ENCODE measurements at places on chromosomes 2 and 18.

DNA sequence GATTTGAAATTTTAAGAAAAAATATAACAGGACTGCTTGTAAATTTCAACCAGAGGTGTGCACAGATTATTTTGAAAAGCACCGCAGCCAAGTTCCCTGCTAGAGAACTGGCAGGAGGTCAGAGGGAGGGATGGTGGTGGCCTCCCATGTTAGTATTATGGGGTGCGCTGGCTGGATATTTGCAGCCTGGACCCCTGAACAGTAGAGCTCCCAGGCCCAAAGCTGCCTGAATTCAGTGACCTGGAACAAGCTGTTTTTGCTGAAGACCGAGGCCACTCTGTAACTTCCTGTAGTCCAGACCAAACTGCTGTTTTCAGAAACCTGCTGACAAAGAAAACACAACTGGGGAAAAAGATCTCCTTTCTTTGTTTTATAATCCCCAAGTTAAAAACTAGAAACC, 314.3 kb downstream of the TNS1 start:
- no peak for DNase-seq

- no peak for DNase-seq
Measured at GRCh38 chr2:204545861-204546735, 823 bp downstream of the PARD3B start.

DNA sequence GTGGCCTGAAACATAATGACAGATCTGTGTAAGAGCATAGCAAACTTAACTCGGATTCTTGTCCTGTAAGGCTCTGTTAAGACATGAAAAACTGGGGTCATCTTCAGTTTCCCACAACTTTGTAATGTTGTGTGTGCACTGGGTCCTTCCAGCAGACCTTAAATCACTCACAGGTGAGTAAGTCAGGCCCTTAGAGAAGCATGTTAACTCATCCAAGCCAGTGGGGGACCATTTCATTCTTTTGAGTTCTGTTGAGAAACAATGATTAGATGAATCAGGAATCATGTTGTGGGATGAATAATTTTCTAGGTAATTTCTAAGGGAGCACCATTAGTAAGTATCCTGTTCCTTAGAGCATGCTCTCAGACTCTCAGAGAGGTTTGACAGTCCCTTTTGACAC, 167.1 kb downstream of the ESCO1 start:
- DNase-seq: no peak

- no peak for DNase-seq
Measured at GRCh38 chr18:31233621-31234275, 71.1 kb upstream of the DSC1 start.

DNA sequence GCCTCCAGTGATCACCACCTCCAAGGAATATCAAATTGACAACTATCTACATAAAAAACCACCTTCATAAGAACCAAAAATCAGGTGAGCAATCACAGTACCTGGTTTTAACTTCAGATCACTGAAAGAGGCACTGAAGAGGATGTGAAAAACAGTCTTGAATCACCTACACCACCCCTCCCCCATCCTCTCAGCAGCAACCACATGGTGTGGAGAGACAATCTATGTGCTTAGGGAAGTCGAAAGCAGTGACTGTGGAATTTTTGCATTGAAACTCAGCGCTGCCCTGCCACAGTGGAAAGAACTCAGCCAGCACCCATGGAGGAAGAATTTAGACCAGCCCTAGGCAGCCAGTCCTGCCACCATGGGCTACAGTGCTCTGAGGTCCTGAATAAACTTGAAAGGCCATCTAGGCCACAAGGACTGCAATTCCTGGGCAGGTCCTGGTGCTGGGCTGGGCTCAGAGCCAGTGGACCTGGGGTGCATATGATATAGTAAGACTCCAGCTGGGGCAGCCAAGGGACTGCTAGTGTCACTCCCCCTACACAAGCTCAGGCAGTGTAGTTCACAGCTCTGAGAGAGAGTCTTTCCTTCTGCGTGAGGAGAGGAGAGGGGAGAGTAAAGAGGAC, 75.6 kb downstream of the ATL2 start:
- DNase-seq: no peak

GRCh38 chr18:60232541-60232940, 140.0 kb downstream of the MC4R start:
- no peak for DNase-seq

GRCh38 chr2:205686056-205686782, 3.9 kb downstream of the NRP2 start:
- DNase-seq: peak; percentile 63

- DNase-seq: no peak
Measured at GRCh38 chr2:141528990-141529389, 601.8 kb downstream of the LRP1B start.

- no peak for DNase-seq
Measured at GRCh38 chr2:127632592-127633489, 13.1 kb upstream of the GPR17 start.

GRCh38 chr2:45776160-45776955, 124.9 kb downstream of the PRKCE start:
- no peak for DNase-seq

GRCh38 chr18:45085916-45086624, 405.4 kb downstream of the SETBP1 start:
- no peak for DNase-seq

DNA sequence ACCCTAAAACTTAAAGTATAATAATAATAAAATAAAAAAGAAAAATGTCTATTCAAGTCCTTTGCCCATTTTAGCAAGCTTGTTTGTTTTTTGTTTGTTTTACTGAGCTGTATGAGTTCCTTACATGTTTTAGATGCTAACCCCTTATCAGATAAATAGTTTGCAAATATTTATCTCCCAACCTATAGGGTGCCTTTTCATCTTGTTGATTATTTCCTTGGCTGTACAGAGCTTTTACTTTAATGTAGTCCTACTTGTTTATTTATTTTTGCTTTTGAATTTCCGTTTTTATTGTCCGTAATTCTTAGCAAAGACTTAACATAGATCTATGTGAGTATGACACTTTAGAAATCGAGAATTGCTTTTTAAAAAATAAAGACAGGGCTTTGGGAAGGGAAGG, 17.8 kb downstream of the PXDN start:
- DNase-seq: no peak

DNA sequence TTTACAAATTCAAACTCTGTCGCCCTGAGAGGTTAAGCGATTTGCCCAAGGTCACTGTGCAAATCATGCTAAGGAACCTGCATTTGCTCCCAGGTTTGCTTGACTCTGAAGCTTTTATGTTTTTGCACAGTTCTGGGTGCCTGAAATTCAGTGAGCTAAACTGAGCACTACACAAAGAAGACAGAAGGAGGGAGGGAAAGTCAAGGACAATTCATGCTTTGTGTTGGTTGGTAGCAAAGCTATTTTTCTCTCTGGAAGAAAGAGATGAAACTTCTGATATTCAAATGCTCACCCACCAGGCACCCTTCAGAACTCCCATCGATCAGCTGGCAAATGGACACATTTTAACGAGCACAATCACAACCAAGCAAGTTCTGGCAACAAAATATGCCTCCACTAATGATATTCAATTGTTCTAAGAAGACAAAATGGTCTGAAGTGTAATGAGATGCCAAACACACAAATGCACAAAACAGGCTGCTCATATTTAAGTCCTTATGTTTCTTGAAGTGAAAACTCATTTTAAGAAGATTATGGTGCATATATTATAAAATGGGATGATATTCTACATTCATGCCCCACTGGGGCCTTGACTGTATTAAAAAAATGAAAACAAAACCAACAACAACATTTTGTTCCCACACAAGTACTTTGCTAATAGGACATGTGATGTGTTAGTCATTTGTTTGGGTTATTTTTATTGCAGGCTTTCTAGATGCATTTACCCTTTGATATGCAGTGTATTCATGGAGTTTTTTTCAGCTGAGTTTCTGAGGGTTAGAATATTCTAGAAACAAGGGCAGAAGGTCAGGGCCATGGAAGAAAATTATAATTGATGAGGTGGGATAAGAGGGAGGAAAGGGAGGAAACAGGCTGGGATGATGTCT, 445.6 kb upstream of the CELF4 start:
- DNase-seq: no peak

GRCh38 chr18:62715759-62716615, 646 bp downstream of the PHLPP1 start:
- peak; percentile 84 for DNase-seq

DNA sequence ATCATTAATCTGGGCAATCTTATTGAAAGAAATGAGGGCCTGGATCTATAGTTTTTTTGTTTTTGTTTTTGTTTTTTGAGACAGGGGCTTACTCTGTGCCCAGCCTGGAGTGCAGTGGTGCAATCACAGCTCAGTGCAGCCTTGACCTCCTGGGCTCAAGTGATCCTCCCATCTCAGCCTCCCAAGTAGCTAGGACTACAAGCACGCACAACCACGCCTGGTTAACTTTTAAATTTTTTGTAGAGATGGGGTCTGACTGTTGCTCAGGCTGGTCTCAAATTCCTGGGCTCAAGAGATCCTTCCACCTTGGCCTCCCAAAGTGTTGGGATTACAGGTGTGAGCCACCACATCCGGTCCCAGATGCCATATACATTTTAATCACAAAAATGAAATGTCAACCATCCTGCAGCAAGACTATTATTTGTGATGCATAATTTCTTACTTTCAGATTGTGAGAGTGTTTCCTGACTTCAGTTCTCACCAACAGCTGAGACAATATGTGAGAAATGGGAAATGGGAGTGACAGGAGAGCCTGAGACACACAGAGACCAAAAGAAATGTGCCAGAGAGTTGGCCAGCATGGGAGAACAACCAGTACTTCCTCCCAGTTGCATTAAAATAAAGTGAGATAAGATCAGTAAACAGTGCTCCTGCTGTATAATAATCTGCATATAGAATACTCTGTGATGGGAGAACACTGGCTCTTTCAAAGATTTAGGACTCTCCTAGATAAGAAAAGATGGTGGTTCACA, 87.6 kb downstream of the METTL8 start:
- no peak for DNase-seq

DNA sequence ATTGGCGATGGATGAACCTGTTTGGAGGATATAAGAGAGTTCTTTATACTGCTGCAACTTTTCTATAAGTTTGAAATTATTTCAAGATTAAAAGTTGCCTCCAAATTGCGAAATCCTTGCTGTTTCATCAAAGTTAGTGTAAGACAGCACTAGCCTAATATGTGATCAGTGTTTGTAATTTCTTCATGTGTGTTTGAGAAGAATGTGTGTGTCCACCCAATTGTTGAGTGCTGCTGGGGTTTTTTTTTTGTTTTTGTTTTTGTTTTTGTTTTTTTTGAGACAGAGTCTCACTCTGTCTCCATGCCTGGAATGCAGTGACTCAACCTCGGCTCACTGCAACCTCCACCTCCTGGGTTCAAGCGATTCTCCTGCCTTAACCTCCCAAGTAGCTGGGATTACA, 33.4 kb downstream of the CDK15 start:
- DNase-seq: no peak

DNA sequence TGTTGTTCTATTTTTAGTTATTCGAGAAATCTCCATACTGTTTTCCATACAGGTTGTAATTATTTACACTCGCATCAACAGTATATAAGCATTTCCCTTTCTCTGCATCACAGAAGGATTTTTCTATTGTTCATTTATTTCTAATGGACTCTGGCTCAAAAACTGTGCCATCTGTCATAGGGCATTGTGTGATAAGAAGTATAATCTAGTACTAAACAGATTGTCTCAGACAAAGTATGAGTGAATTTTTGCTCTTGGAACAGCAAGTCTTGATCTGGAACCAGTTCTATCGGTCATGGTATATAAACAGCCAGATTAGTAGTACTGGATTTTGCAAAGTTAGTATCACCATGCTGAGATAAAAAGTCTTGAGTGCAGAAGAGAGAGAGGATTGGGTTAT, 145.8 kb downstream of the KIAA1328 start:
- DNase-seq: no peak

- DNase-seq: no peak
Measured at GRCh38 chr2:74312913-74313312, 30.3 kb downstream of the SLC4A5 start.

DNA sequence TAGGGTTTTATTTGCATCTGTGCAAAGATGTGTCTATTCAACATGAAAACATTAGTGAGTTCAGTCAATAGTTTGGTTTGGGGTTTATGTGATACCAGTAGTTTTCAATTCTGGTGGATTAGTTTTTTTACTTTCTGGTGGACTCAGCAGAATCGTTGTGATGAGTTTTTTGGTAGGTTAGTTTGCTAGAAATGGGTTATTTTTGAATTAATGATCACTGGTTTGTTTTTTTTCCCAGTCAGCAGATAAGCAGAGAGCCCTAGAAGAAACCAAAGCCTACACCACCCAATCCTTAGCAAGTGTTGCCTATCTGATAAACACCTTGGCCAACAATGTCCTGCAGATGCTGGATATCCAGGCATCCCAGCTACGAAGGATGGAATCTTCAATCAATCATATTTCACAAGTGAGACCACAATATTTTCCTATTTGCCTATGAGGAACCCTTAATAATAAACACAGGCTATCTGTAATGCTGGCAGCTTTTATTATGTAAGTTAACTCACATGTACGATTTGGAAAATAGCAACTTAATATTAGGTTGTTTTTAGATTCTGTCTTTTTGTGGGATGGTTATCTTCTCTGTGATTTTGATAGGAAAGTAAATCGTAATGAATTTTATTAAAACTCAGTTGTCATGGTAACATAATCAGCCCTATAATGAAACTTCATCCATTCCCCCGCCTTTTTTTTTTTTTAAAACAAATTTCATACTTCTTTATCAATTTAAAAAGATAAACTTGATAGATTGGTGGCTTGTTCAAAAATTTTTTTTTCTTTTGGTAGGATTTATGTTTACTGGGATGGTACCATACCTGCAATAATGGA, 38.7 kb downstream of the ABI2 start:
- DNase-seq: no peak

DNA sequence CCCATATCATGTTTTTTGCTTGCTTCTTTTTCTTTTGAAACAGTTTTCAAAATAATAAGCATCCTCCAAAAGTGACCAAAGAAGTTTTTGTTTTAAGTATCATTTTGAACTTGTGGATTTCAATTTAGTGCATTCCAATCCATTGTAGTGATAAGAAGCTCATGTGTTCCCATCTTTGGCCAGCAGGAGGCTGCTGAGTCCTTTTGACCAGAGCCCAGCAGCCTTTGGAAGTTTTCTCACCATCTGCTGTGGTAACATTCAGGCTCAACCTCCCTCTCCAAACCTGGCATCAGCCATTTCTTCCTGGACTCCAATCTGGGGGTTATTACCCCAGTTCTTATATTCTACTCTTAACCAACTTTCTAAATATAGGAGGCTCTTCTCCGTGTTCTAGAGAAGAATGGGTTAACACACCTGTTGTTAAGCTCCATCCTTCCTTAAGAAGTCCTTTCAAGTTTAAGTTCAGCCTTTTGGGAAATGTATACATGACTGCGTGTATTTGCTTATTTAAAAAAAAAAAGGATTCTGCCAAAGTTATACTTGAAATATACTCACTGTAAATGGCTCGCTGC, 39.0 kb upstream of the MAL start:
- DNase-seq: no peak

DNA sequence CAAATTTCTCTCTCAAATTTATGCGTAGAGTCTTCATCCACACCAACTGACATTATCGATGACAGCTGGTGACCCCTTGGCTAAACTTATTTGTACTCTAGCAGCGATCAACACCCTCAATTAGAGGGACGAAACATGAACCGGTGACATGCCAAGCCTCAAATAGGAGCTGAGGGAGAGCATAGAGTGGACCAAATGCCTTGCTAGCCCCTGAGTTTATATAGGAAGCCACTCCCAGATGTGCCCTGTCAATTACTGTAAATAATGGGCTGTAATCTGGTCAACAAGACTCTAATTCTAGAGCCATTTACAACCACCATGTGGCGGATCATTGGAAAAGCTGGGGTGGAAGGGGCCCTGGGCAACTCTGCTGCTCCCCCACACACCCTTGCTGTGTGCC, 47.6 kb upstream of the FHL2 start:
- DNase-seq: no peak
